ENCODE measurements at places on chromosomes 5 and 9.
A peak's percentile ranks its signal among the peaks of the same experiment; 100 is the strongest.

GRCh38 chr5:93428868-93429267 lies 152.2 kb downstream of the NR2F1-AS1 start:
- no peak overlapping the region for H3K4me3 ChIP-seq
- no peak overlapping the region for H3K27ac ChIP-seq
- H3K27me3 ChIP-seq = no peaks in the 10 kb centered on the region
- H3K4me1 ChIP-seq = peaks cover 5% of the 10 kb centered on the region
- DNase-seq = no peak
- no peaks in the 10 kb centered on the region for H3K36me3 ChIP-seq

GRCh38 chr9:93092251-93092991 lies 3.6 kb upstream of the CARD19 start:
- H3K4me1 ChIP-seq = peaks cover 48% of the 10 kb centered on the region
- peak overlapping the region; percentile 97 for H3K27ac ChIP-seq
- no peak for DNase-seq
- no peaks in the 10 kb centered on the region for H3K27me3 ChIP-seq
- H3K36me3 ChIP-seq = no peaks in the 10 kb centered on the region

DNA sequence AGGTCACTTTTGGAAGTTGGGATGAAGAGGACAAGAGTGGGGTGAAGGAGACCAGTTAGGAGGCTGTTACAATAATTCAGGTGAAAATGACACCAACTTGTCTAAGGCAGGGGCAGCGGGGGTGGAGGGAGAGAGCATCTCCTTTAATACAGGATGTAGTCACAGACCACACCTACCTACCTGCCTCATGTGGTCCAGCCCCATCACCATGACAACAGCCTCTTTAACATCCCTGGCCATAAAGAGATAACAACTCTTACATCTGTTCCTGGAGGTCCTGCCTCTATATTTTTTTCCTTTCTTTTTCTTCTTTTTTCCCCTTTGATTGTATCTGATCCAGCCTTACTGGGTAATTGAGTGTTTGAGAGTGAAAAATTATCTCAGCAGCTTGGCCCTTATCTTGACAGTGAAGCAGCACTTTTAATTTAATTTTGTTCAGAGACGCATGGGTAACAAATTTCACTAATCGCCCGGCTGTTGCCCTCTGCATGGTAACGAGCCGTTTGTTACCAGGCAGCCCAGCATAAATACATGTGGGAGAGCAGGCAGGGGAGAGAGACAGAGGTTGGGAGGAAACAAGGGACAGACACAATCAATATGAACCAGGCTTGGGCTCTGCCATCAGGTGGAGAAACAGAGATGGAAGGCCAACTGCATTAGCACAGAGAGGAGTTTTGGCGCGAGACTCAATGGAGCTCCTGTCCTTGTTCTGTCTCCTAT lies 338.1 kb downstream of the ASTN2 start:
- no peaks in the 10 kb centered on the region for H3K36me3 ChIP-seq
- H3K4me1 ChIP-seq = no peaks in the 10 kb centered on the region
- H3K27me3 ChIP-seq = no peaks in the 10 kb centered on the region

- H3K4me3 ChIP-seq = no peak overlapping the region
- H3K27ac ChIP-seq = no peak overlapping the region
- peak; percentile 55 for DNase-seq
Observed at GRCh38 chr5:174793684-174794328, 69.4 kb downstream of the MSX2 start.

GRCh38 chr5:136722086-136722485 lies 356.7 kb upstream of the TRPC7 start:
- no peak overlapping the region for H3K4me3 ChIP-seq
- no peaks in the 10 kb centered on the region for H3K27me3 ChIP-seq
- no peaks in the 10 kb centered on the region for H3K4me1 ChIP-seq
- no peak for DNase-seq
- H3K36me3 ChIP-seq = no peaks in the 10 kb centered on the region

GRCh38 chr5:158691631-158692255 lies 408.0 kb downstream of the EBF1 start:
- no peak overlapping the region for H3K27ac ChIP-seq
- no peaks in the 10 kb centered on the region for H3K4me1 ChIP-seq
- H3K36me3 ChIP-seq = no peaks in the 10 kb centered on the region
- DNase-seq = no peak
- H3K27me3 ChIP-seq = no peaks in the 10 kb centered on the region

- H3K36me3 ChIP-seq = no peaks in the 10 kb centered on the region
- no peaks in the 10 kb centered on the region for H3K4me1 ChIP-seq
- H3K4me3 ChIP-seq = no peak overlapping the region
- H3K27me3 ChIP-seq = no peaks in the 10 kb centered on the region
Observed at GRCh38 chr5:35409361-35409760, 179.1 kb upstream of the PRLR start.

GRCh38 chr5:95730730-95731570 lies at the start of gene RHOBTB3:
TSS of gene RHOBTB3 (plus strand) at chr5:95731336. CDS start at chr5:95731683, 347 bp downstream.
- no peaks in the 10 kb centered on the region for H3K4me1 ChIP-seq
- peak; percentile 88 for DNase-seq
- H3K36me3 ChIP-seq = no peaks in the 10 kb centered on the region
- H3K27me3 ChIP-seq = no peaks in the 10 kb centered on the region
- peak within 1 kb of the TSS; percentile 93 for H3K27ac ChIP-seq

DNA sequence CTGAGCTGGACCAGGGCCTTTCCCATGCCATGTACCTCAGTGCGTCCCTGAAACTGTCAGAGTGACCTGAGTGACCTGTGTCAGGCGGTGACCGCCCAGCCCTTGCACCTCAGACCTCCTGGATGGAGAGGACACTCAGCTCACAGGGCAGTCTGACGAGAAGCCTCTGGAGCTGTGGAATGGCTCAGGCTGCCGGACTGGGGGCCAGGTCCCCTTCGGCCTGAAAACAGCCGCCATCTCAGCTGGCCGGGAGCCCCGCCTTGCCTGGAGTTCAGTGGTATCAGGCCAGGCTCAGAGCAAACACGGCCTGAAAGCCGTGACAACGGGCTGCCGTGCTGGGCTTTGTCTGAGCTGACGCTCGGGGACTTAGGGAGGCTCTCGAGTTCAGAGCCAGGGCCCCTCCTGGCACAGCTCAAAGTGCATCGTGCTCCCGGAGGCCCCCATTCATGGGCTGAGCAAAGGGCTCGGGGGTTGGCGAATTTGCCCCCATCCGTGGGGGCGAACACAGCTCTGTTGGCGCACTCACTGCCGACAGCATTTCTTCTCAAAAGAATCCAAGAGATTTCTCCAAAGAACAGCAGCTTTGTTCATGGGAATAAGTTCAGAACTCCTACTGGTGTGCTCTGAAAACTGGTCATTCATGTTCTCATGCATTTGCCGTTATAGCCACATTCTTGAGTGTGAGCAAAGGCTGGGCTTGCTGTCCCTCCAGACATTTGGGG lies 8.4 kb upstream of the SLC9A3 start:
- H3K4me1 ChIP-seq = peaks cover 20% of the 10 kb centered on the region
- peaks cover 43% of the 10 kb centered on the region for H3K27me3 ChIP-seq
- no peaks in the 10 kb centered on the region for H3K36me3 ChIP-seq

DNA sequence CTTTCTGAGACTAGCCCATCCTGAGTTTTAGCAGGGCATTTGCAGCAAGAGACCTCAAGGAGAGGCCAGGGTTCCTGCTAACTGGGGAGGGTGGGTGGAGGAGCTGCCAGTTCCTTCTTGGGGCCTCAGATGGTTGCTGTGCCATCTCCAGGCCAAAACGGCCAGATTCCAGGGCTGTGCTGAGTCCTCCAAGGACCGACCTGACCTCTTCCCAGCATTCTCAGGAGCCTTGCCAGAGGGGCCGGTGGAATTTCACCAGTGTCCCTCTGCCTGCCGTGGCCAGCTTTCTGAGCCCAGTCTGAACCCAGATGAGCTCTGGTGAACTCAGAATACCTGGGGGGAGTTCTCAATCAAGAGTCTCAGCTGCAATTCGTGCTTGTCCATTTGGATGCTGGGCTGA lies 54.3 kb downstream of the TSTD2 start:
- H3K27ac ChIP-seq = no peak overlapping the region
- DNase-seq = no peak
- H3K27me3 ChIP-seq = no peaks in the 10 kb centered on the region
- H3K36me3 ChIP-seq = no peaks in the 10 kb centered on the region

DNA sequence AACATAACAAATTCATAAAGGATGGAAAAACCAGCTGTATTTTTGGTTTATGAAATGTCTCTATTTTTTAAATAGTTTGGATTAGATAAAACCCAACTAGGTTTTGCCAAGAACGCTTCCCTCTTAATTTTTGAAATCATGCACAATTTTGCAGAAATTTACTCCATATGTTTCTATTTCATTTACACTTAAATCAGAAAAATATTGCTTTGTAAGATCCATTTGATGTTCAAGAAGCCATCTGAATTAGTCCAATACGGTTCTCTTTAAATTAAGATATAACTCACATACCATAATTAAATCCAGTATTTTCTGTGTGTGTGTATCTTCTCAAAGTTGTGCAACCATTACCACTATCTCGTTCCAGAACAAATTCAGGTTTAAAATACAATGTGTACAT lies 78.6 kb upstream of the FBXL7 start:
- no peak for DNase-seq
- no peaks in the 10 kb centered on the region for H3K4me1 ChIP-seq
- no peaks in the 10 kb centered on the region for H3K27me3 ChIP-seq
- no peaks in the 10 kb centered on the region for H3K36me3 ChIP-seq
- H3K4me3 ChIP-seq = no peak overlapping the region
- no peak overlapping the region for H3K27ac ChIP-seq

DNA sequence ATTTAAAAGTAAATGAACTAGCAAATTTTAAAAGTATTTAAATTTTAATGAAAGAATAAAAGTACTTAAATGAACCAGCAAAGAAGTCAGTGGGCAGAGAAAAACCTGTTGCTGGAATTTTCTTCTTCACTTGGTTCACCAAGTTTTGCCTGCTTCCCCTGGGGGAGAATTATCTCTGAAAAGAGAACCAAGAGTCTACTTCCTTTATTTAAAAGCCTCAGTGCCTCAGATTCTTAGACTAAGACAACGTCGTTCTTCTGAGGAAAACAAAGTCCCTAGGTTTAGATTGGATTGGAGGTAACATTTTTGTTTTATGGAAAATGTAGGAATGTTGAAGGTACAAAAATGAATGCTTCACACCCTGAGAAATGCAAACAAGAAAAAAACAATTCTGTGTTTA lies 7.4 kb upstream of the KLF4 start:
- H3K4me3 ChIP-seq = no peak overlapping the region
- no peaks in the 10 kb centered on the region for H3K4me1 ChIP-seq
- no peaks in the 10 kb centered on the region for H3K27me3 ChIP-seq
- no peaks in the 10 kb centered on the region for H3K36me3 ChIP-seq

DNA sequence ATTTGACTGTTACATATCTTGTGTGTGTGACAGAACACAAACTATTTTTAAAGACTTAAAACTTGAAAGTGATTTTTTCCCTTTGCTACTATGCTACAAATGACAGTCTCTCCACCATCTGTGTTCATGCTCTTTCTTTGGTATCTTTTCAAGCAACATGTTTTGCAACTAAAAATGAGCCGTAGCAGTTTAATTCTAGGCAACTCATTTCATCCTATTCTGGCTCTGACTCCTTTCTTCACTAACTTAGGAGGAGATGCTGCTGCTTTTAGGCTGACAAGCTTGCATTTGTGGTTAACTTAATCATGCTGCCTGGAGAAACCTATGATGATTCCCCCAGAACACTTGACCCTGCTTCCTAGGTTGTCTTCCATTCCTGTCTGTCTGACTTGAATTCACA lies 100.6 kb downstream of the HACD4 start:
- no peak for DNase-seq
- H3K4me3 ChIP-seq = no peak overlapping the region
- H3K27ac ChIP-seq = no peak overlapping the region

GRCh38 chr9:104980039-104980654 lies 52.2 kb upstream of the ABCA1 start:
- no peaks in the 10 kb centered on the region for H3K27me3 ChIP-seq
- no peaks in the 10 kb centered on the region for H3K36me3 ChIP-seq
- no peaks in the 10 kb centered on the region for H3K4me1 ChIP-seq
- H3K4me3 ChIP-seq = no peak overlapping the region
- DNase-seq = no peak

DNA sequence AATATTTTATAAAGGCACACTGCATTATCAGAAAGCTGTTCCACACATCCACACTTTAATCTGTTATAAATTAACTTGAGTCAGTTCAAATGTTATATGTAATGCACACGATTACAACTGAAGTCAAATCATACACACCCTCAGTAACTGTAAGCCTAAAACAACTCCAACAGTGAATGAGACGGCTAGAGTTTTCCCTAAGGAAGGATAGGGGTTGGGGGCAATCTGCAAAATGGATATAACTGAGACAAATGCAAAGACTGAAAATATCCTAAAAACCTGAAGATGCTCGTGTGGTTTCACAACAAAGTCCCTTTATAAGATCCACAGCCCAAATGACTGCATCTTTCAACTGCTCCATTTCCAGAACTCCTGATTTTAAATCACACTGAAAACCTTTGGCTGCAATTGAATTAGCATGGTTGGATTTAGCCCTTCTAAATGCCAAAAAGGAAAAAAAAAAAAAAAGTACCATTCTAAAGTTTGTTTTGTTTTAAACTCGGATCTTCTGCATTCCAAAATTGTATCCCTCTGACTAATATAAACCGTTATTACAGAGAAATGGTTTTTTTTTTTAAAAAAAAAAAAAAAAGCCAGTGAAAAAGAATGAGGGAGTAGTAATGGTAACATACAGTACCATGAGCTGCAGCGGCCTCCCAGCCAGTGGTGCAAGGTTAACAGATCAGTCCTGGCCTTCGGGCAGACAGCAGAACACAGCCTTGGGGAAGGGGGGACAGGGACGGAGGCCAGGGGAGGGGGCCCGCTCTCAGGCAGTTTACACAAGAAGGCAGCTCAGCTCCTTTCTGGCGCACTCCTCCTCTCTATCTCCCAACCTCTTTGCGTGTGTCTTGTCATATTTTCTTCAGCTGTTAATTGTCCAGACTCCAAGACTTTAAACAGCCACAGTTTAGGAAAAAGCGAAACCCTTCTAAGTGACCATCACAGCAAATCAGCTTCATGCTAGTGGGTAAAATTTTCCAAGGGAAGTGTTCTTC lies 166.1 kb downstream of the BNC2 start:
- no peak for DNase-seq
- H3K27me3 ChIP-seq = no peaks in the 10 kb centered on the region
- H3K27ac ChIP-seq = peak overlapping the region; percentile 58

DNA sequence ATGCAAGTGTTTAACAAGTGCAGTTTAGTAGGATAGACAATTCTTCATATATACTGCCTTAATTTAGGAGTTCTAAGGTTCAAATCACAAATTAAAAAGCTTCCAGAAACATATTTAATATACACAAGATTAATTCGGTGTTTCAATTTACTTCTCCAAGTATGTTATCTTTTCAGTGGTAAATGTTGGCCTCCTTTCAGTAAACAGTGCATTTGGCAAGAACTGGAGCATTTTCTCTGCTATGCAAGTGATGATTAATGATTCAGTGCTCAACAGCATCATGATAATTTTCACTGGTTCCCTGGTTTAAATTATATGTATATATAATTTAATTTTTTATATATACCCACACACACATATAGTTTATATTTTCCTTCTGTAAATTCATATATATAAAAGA lies 541.7 kb downstream of the EFNA5 start:
- no peak for DNase-seq
- no peaks in the 10 kb centered on the region for H3K4me1 ChIP-seq
- H3K27me3 ChIP-seq = no peaks in the 10 kb centered on the region
- no peaks in the 10 kb centered on the region for H3K36me3 ChIP-seq
